ENCODE measurements at places on chromosomes 2 and 18.
A peak's percentile ranks its signal among the peaks of the same experiment; 100 is the strongest.

- DNase-seq: peak; percentile 75
Measured at GRCh38 chr18:46169464-46169941, 65.3 kb downstream of the HAUS1 start.

DNA sequence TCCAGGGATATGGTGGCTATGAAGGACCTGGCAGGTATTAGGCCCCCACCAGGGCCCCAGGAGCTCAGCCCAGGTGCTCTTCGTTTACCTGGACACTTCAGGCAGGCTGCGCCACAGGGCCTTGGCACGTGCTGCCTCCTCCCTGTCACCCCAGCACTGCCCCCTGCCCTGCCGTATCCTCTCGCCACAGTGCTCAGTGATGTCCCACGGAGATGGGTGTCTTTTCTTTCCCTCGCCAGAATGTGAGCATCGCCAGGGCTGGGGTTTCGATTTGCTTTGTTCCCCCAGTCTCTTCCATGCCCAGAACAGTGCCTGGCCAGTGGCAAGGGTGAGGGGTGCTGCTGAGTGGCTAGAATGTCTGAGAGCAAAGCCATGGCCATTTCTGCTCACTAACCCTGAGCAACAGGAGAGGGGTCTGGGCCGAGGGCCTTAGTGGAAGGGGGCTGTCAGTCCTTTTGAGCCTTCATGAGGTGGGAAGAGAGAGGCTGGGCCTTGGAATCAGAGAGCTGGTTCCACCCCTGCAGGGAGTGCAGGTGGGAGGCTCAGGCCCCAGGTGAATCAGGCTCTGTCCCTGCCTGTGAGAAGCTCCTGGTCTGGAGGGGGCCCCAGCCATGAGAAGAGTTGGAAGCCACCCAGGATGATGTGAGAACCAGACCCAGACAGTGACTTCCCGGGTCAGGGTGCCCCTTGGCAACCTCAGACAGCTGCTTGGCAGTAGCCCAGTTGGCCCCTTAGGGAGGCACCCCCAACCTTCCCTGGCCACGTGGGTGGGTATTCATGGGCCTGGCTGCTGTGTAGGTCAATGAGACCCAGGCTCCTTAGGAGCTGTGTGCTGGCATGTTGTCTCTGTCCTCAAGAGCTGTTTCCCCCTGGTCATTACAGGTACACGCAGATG is 129.9 kb upstream of the HS6ST1 start:
- no peak for DNase-seq

DNA sequence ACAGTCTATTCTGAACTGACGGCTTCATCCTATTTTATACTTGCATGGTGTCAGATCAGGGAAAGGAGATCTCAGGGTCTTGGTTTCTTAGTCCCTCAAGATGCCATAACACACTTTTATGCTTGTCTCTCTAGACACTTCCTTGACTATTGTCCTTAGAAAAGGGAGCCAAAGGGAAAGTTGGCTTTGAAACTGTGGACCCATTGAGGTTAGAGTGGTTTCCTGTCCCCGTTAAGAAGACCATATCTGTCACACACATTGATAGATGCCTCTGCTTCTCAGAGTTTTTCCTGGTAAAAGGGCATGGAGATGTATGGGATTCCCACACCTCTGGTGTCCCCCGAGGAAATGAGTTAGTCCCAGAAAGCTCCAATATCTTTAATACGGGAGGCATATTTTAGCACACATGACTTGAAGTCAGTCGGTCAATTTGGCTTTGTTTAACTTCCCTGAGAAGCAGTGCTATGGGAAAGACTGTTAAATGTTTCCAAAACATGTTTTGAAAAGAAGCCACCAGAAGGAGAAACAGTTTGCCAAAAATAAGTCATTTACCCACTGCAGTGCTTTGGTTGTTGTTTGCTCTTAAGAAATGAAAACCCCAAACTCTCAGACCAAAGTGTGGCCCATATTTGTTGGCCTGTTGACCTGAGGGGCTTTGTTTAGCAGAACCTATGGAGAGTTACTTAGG is 133.4 kb upstream of the CXCR4 start:
- DNase-seq: no peak

DNA sequence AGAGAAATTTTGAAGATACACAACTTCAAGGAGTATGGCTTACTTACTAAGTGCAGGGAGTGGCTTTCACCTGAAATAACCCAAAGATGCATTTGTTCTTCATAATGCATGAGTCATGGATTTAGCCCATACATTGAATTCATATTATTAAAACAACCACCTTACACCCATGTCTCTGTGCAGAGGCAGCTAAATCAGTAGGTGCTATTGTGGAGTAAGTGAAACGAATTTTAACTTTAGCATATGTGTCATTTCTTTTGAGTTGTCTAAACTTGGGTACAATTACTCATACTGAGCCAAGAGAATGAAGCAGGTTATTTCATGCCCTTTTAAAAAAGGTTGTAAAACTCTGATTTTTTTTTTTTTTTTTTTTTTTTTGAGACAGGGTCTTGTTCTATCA is 11.0 kb upstream of the ANKRD29 start:
- no peak for DNase-seq

GRCh38 chr2:177078416-177078815 is 134.2 kb upstream of the HNRNPA3 start:
- peak; percentile 14 for DNase-seq

Measured in fibroblast of skin of right quadriceps (primary cell).